ENCODE measurements at places on chromosomes 16 and 17.

- DNase-seq = no peak
Observed at GRCh38 chr17:49887086-49887743, 39.3 kb upstream of the TAC4 start.

GRCh38 chr16:23640615-23640930 is 537 bp downstream of the PALB2 start:
- DNase-seq = no peak

- DNase-seq = no peak
Observed at GRCh38 chr16:6484081-6484480, 848.6 kb upstream of the RBFOX1 start.

GRCh38 chr17:79812353-79813258 is 15.7 kb upstream of the CBX8 start:
- no peak for DNase-seq

GRCh38 chr17:72926171-72926570 is 166.3 kb downstream of the SLC39A11 start:
- DNase-seq = no peak

All from tibial artery (tissue), 4 donors.